ENCODE measurements at places on chromosomes 7 and 10.

GRCh38 chr7:97120713-97121457 is 3.4 kb downstream of the SDHAF3 start:
- DNase-seq, result no peak

GRCh38 chr10:108358912-108359311 is 1194.4 kb upstream of the SORCS1 start:
- DNase-seq, result peak; percentile 27

- DNase-seq, result no peak
These were observed 3.2 kb downstream of the SPOCK2 start for GRCh38 chr10:72085166-72085565.

DNA sequence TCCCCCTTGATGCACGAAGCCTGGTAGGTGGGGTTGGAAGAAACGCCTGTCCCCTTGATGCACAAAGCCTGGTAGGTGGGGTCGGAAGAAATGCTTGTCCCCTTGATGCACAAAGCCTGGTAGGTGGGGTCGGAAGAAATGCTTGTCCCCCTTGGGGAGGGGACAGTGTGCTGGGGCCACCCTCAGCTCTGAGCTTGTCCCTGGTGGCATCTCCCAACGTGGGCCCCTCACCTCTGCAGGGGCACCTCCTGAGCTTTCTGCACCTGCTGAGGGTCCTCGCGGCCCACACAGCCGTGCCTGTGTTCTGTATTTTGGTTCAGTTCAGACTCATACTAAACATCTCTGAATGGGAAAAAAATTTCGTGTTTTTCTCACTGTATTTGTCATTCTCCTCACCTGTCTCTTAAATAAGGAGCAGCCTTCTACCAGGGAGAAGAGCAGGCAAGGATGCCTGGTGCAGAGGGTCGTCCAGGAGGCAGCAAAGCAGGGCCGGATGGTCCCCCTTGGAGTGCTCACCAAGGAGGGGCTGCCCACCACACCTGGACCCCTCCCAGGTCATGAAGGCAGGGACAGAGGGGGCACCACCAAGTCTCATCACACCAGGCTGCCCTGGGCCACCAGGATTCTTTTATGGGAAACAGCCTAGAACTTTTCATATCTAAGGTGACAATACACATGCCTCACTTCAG is 24.7 kb downstream of the VIPR2 start:
- DNase-seq, result no peak

DNA sequence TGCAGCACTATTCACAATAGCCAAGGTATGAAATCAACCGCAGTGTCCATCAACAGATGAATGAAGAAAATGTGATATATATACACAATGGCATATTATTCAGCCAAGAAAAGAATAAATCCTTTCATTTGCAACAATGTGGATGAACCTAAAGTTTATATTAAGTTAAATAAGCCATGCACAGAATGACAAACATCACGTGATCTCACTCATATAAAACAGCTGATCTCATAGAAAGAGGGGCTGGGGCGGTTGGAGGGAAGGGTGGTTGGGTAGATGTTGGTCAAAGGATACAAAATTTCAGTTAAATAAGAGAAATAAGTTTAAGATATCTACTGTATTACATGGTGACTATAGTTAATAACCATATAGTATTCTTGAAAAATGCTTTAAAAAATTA is 502.1 kb downstream of the KCNMA1 start:
- DNase-seq, result no peak

DNA sequence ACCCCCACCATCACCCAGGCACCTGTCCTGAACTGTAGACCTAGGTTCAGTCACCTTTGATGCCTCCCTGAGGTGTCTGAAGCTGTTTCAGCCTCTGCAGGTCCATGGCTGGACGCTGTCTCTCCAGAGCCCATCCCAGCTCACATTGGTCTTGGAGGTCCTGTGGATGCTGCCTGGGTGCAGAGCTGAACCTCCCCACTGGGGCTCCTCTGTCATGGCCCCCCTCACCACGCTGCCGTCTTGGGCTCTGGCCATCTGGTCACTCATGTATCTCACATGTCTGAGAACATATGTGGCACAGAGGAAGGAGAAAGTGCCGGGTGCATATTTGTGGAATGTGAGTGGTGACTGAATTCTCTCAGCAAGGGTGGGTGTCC is 108.9 kb downstream of the NKX6-2 start:
- no peak for DNase-seq

- no peak for DNase-seq
These were observed 271.3 kb downstream of the TYW1 start for GRCh38 chr7:67267914-67268313.

GRCh38 chr10:51886438-51887068 is 187.2 kb upstream of the CSTF2T start:
- peak; percentile 33 for DNase-seq

- DNase-seq, result no peak
These were observed 786.9 kb upstream of the IGFBP3 start for GRCh38 chr7:46707973-46708372.

GRCh38 chr10:49652421-49653272 is 26.8 kb upstream of the C10orf53 start:
- no peak for DNase-seq

- no peak for DNase-seq
These were observed 197.4 kb downstream of the AHR start for GRCh38 chr7:17495655-17496394.

DNA sequence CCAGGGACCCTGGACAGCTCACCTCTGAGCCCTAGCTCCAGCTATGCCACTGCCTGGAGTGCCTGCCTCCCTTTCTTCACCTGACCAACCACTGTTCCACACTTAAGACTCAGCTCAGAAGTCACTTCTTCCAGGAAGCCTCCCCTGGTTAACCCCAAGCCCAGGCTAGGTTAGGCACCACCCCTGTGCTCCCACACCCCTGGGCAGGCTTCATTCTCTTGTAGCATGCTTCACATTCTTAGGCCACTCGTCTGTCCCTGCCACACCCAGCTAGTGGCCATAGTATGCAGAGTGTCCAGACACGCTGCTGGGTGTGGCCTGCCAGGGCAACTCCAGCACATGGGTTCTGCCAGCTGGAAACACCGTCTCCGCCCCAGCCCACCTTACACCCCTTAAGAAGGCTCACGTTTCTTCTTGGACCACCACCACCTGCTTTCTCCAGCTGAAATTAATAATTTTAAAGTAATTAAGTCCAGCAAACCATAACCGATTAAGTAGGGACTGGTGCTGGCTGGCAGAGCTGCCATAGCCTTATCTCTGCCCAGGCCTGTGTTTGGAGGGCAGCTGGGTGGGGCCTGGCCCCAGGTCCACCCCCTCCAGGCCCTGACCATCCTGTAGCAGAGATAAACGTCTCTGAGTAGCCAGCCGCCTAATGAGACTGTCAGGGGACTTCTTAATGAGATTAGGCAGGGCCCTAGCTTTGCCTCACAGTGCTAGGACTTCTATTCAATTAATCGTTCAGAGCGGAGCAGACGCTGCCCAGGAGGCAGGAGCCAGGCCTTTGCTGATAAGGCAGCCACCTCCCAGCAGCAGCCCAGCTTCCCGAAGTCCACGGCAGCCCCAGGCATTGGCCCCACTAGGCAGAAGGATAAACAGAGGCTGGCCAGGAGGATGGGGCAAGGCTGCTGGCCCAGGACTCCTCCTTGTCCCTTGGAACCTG is 20.5 kb downstream of the GRID1 start:
- no peak for DNase-seq

GRCh38 chr7:98130959-98131358 is 24.3 kb downstream of the LMTK2 start:
- DNase-seq, result no peak

DNA sequence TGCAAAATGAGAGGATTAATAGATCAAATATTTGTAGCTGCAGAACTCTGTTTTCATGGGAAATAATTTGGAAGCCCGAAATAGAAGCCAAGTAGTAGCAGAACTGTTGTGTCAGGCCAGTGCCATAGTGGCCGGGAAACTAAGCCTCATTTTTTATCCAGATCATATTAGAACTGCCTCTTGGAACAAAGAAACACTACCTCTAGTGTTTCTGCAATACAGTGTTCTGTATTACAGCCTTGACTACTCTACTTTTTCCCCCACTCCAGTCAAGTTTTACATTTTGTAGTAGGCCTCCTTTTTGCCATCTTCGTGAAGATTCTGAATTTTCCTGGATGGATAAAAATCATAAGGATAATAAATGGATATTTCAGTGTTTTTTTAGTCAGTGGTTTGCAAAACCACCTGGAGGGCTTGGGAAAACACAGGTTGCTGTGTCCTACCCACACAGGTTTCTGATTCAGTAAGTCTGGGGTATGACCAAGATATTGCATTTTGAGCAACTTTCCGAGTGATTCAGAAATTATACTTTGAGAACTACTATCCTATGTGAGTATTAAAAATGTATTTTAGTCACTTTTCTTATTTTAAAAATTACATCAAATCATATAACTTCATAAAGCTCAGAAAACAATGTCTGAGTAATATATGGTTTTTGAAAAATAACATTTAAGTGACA is 326.2 kb upstream of the KAT6B start:
- no peak for DNase-seq

DNA sequence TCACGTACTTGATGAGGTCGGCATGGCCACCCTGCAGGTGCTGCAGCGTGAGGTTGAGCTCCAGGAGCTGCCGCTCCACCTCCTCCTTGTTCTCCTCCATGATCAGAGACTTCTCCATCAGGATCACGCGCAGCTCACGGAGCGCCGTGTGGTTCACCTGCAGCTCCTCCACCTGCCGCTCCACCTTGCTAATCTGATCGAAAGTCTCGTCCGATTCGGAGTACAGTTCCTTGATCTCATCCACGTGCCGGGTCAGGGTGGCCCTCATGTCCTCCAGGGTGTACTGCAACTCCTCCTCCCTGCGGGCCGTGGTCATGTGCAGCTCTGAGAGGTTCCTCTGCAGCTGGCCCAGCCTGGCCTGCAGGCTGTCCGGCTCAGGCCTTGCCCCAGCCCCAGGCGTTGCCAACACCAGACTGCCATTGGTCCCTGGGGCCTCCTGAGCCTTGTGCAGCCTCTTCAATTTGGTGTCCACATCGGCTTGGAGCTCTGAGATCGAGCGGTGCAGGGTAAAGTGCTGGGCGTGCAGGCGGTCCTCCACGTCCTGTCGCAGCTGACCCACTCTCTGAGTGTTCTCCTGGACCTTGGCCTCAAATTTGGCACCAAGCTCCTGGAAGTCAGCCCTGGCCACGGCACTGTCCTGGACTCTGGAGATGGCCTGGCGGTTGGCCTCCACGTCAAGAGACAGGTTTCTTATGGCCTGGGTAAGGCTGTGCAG is 13.9 kb downstream of the MMRN2 start:
- DNase-seq, result no peak

DNA sequence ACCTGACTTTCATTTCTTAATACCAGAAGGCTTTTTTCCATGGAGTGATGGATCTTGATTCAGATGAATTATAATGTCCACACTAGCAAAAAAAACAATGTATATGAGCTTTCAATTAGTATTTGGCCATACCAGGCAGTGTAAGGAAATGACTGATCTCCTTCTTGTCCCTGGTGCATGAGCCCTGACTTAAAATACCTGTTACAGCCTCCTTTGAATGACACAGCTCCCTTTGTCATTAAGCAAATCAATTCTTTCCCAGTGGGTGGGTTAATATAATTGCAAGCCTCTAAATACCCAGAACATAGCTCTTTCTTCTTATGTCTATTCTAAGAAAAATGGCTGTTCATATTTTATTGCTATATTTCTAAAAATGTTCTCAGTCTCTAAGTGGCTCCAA is 164.7 kb downstream of the C1GALT1 start:
- no peak for DNase-seq

GRCh38 chr10:109862738-109863137 is 60.6 kb downstream of the XPNPEP1 start:
- no peak for DNase-seq

DNA sequence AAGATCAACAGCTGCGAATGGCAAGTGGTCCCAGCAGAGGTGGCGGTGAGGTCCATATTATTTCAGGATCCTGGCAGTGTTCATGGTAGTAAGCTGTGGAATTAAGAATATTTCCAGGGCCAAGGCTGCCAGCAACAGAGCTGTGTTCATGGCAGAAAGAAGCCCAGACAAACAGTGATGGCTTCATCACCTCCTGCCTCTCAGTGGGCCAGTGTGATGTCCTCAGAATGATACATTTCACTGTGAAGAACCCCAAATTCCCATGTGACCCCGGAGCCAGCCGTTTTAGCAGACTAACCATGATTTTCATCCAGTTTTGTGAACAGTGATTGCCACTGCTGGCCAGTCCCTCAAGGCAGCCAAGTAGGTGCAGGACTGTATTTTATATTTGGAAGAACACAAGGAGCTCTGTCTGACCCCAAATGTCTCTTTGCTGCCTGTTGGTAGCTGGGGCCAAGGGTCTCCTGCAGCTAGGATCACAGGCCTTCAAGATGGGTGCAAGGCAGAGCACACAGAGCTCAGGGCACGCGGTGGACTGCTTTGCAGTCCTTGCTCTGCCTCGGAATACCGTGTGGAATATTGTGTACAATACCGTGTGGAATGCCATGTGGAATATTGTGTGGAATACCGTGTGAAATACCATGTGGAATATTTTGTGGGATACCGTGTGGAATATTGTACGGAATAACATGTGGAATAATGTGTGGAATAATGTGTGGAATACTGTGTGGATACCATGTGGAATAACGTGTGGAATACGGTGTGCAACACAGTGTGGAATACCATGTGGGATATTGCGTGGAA is 132.3 kb upstream of the CHST15 start:
- DNase-seq, result no peak

GRCh38 chr10:122338609-122339441 is 35.7 kb upstream of the PLEKHA1 start:
- no peak for DNase-seq

GRCh38 chr7:46864716-46865115 is 717.2 kb downstream of the TNS3 start:
- DNase-seq, result no peak

DNA sequence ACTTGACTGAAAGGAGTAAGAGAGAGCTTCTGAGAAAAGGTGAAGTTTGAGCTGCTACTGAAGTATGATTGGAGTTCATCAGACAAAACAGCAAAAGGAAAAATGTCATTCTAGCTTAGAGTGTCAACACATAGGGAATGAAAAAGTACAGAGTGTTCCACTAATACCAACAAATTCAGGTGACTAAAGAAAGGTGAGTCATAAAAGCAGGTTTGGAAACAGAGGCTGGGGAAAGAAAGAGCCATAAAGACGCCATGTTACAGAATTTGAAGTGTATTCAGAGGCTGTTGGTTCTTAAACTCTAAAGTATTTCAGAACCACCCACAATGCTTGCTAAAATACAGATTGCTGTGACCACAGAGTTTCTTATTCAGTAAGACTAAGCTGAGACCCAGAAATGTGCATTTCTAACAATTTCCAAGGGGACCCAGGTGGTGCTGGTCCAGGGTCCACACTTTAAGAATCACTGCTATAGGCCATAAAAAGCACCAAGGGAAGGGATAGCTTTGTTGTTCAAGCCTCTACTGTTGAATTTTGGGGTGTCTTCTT is 143.1 kb downstream of the ELAPOR2 start:
- no peak for DNase-seq

DNA sequence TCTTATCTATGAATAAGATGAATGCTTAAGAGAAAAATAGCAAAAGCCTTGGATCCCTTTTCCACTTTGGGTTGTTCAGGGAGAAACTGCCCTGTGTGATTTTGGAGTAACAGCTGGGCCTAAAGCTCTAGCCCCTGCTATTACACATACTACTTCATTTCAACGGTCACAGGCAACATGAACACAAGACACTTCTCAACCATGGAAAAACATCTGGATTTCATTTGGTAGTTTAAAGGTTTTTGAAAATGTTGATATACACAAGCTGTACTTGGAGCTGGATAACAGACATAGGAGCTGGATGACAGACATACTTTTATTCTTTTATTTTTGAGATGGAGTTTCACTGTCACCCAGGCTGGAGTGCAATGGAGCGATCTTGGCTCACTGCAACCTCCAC is 2.7 kb upstream of the CHUK start:
- DNase-seq, result peak; percentile 16

GRCh38 chr7:93715234-93715633 is 140.7 kb upstream of the CALCR start:
- DNase-seq, result peak; percentile 1

Data from AG04450 (cell line).